ENCODE measurements at places on chromosomes 4 and X.

- DNase-seq: no peak
Measured at GRCh38 chr4:145298885-145299284, 118.5 kb upstream of the OTUD4 start.

DNA sequence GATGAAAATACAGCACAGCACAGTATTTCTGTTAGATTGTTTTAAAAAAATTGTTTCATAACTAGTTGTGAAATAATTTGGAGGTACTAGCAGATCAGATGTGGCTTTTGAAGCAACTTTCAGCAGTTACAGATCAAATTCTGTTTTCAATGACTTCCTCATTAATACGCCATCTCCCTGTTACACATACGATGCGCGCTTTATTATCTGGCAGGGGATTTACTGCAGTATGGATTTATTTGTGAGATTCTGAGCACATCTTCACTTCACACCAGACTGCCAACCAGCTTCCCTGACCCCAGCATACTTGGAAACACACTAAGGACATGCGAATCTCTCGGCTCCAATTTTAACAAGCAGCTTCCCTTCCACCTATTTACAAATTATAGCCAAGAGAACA is 235.5 kb upstream of the DIAPH2 start:
- DNase-seq: no peak

- DNase-seq: no peak
Measured at GRCh38 chr4:82447886-82448285, 17.5 kb downstream of the ENOPH1 start.

- no peak for DNase-seq
Measured at GRCh38 chr4:41575207-41575606, 37.2 kb downstream of the LIMCH1 start.

Measured in substantia nigra (tissue), 51 donors.